Stimulated activated CD8-positive, alpha-beta memory T cell treated with anti-CD3 and anti-CD28 coated beads, Interleukin-15, amount 100 ng/mL, for 24 hours (primary cell): ENCODE measurements at places on chromosomes 13 and 19.

- no peak for DNase-seq
These were observed 9.7 kb upstream of the STRN4 start for GRCh38 chr19:46755853-46756543.

DNA sequence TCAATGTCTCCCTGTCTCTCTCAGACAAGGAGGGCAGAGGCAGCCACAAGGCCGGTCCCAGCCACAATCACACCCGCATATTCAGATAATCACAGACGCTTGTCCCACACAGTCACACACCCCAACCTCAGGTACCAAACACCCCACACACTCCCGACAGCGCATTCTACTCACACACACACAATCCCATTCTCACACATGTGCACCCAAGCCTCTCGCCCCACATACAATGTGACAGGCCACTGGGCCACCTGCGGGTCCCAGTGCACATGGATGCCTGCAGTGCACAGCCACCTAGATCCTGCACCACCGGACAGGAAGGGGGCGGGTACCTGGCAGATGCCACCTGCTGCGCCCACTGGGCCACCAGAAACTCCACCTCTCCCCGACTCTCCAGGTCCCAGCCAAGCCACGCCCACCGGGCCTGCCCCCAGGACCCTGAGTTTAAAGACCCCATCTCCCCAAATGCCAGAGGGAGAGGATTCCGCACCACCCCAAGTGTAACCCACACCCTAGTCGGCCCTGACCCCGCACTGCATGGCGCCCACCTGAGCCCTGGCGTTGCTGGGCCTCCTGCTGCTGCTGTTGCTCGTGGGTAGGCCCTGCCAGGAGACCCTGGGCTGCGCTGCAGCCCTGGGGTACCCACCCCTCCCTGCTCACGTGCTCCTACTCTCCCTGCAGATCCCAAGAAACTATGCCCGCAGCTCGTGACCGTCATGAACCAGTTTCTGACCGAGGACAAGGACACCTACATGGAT lies 10.6 kb downstream of the SCGB2B2 start:
- DNase-seq, result no peak

- no peak for DNase-seq
These were observed 233.5 kb downstream of the ITGBL1 start for GRCh38 chr13:101686003-101686402.

DNA sequence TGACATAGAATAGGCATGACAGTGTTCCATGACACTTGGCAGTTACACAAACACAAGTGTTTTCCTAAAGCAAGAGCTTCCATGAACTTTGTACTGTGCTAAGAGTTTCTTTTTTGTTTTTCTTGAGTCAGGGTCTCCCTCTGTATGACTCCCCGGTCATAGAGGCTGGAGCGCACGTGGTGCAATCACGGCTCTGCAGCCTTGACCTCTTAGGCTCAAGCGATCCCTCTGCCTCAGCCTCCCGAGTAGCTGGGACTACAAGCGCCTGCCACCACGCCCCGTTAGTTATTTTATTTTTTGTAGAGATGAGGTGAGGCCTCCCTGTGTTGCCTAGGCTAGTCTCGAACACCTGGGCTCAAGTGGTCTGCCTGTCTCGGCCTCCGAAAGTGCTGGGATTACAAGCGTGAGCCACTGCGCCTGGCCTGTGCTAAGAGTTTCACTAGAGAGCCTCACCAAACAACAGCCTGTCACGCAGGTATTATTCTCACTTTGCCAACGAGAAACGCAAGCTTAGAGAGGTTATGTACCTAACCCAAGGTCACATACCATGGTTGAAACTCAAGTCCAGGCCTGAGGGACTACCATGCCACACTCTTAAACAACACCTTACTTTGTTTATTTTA lies 355.9 kb downstream of the KLF12 start:
- DNase-seq, result no peak

- DNase-seq, result no peak
These were observed 8.8 kb downstream of the TPT1 start for GRCh38 chr13:45332036-45332830.

- DNase-seq, result no peak
These were observed 16.1 kb downstream of the VWA8 start for GRCh38 chr13:41944635-41945397.

GRCh38 chr13:109743706-109744453 lies 42.5 kb downstream of the IRS2 start:
- no peak for DNase-seq

- DNase-seq, result no peak
These were observed 49.0 kb upstream of the OXGR1 start for GRCh38 chr13:97043302-97043701.

DNA sequence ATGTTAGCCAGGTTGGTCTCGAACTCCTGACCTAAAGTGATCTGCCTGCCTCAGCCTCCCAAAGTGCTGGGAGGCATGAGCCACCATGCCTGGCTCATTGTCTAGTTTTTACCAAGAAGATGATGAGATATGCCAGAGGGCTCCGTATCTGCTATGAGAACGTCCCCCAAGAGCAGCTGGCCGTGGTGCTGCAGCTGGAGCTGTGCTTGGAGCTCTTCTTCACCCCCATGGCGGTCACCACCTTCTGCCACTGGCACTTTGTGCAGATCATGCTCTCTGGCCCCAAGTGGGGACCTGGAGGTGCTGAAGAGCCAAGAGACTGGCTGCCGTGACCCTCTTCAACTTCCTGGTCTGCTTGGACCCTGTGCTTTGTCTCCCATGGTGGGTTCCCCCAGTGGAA lies 36.8 kb downstream of the GPR42 start:
- no peak for DNase-seq

DNA sequence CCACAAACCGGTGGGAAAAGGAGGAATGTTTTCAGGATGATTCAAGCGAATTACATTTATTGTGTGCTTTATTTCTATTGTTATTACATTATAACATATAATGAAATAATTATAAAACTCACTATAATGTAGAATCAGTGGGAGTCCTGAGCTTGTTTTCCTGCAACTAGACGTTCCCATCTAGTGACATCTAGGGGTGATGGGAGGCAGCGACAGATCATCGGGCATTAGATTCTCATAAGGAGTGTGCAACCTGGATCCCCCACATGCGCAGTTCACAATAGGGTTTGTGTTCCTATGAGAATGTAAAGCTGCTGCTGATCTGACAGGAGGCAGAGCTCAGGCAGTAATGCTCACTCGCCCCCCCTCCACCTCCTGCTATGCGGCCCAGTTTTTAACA lies 54.5 kb downstream of the SPTBN4 start:
- no peak for DNase-seq

DNA sequence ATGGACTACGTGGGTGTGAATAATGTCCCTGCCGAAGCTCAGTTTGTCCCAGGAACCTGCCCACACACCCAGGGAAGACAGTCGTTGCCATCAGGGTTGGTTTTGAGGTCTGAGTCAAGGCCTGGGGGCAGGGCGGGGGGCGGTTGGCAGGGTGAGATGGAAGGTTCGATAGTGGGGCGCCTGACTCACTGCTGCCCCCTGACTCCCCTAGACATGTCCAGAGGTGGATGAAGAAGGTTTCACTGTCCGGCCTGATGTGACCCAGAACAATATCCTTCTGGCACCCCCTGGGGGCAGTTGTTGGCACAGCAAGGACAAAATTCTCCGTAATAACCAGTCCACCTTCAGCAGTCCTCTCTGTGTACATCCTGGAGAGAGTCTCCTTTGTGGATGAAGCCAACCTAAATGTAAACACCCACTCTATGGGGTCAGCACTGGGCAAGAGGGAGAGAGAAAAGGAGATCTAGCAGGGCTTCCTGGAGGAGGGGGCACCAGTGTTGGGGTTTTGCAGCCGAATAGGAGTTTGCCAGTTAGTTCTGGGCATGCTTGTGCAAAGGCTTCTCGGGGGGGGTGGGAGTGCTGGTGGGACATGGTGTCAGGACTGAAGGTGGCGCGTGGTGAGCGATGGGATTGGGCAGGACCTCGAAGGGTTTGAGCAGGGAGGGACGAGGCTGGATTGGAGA lies 19.6 kb upstream of the B3GNT3 start:
- no peak for DNase-seq

DNA sequence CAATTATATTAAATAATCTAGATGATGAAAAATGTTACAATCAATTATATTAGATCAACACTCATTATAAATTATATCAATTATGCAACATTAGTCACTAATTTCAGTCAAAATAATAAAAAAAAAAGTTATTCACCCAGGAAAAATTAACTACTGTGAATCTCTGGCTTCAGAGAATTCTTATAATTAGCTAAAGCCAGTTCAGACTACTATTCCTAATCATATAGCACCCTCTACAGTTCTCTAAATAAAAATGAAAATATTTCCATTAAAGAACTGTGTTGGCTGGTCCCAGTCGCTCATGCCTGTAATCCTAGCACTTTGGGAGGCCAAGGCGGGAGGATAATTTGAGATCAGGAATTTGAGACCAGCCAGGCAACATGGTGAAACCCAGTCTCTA lies 33.0 kb downstream of the XPO4 start:
- no peak for DNase-seq

GRCh38 chr13:73759434-73759833 lies 374.8 kb downstream of the KLF12 start:
- DNase-seq, result no peak

GRCh38 chr19:31289976-31290375 lies 59.3 kb downstream of the TSHZ3 start:
- no peak for DNase-seq

DNA sequence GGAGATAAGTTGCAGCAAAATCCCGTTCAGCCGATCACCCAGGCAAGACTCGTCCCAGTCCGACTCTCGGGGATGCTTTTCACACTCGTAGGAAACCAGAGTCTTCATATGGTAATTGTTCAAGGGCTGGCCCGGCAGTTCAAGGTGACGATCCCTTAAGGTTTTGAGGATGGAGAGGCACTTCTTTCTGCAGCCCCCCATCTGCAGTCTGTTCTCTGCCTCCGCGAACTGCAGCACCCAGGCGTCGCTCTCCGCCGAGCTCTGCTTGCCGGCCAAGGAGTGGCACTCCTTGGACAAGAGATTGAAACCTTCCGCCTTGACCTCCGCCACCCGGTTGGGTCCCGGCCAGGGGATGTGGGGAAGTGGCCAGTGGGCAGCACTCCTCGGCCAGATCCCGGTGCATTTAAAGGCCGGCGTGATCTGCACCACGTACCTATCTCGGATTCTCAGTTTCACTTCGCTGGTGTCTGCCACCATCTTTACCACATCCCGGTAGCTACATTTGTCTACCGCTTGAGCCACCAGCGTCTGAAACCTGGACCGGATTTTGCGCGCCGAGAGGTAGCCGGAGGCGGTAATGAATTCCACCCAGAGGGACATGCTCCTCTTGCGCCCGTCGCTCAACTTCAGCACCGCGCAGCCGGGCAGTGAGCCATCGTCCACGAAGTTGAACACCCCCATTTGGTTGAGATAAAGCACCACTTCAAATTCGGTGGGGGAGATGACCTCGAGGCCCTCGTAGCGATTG lies 1.1 kb downstream of the MAB21L1 start:
- DNase-seq, result no peak

DNA sequence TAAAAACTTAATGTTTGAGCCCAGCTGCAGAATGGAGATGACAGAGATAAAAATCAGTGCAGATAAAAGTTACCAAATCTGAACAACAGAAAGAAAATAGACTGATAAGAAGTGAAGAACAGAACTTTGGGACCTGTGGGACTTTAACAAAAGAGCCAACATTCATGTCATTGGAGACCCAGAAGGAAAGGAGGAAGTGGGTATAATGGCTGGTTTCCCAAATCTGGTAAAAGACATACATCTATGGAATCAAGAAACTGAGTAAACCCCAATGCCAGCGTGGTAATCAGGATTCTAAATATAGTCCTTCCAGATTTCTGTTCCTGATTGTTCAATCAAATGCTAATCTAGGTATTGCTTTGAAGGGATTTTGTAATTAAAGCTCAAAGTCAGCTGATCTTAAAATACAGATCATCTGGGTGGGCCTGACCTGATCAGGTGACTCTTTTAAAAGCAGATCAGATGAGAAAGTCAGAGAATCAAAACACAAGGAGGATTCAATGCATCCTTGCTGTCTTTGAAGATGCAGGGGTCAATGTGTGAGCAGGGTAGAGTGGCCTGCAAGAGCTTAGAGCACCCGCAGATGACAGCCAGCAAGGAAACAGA lies 25.3 kb upstream of the CEACAM20 start:
- no peak for DNase-seq

DNA sequence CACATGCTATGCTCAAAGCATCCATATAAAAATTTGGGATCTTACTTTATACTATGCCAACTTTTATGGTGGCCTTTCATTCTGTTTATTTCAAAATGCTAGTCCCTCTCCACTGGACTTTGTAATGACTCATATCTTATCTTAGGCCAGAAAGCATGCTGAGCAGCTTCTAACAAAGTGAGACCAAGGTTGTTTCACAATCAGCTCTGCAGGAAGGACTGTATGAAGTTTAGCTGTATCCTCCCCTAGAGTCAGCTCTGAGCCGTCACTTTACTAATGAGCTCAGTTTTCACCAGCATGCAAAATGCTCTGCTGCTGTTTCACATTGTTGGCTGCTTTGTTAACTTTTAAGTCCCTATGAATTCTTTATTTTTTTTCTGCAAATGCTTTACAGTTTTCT lies 1608.8 kb downstream of the OLFM4 start:
- no peak for DNase-seq

GRCh38 chr13:21259571-21260455 lies 83.4 kb downstream of the MRPL57 start:
- no peak for DNase-seq

DNA sequence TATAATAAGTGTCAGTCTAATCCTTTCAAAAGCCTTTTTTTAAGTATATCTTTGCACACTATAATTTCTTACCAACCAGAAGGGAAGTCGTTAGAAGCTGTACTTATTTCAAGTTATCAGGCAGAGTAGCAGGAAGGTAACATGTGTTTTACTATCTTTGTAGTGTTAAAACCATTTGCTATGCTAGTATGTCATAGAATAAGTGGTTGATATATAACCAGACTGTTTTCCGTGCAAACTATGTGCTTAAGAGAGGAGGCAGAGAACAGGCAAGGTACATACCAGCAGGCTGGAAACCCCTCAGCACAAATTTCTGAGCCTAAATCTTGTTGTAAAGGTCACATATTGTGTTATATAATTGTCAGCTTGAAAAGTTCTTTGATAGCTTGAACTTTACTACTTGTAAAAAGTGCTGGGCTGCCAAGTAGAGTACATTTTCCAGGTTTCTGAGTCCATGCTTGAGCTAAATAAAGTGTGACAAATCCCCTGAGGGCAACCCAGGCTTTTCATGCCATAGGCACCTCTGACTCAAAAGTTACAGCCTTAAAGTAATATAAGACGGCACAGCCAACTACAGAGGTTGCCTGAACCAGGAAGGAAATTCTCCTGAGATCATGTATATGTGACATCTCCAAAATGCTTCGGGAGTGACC lies 1297.4 kb downstream of the PCDH9 start:
- DNase-seq, result no peak

- no peak for DNase-seq
These were observed 53.3 kb downstream of the RFX2 start for GRCh38 chr19:6056801-6057650.

- DNase-seq, result no peak
These were observed 148.9 kb upstream of the VSTM2B start for GRCh38 chr19:29376855-29377354.

GRCh38 chr19:17938092-17938845 lies 5.5 kb downstream of the CCDC124 start:
- DNase-seq, result peak; percentile 50

DNA sequence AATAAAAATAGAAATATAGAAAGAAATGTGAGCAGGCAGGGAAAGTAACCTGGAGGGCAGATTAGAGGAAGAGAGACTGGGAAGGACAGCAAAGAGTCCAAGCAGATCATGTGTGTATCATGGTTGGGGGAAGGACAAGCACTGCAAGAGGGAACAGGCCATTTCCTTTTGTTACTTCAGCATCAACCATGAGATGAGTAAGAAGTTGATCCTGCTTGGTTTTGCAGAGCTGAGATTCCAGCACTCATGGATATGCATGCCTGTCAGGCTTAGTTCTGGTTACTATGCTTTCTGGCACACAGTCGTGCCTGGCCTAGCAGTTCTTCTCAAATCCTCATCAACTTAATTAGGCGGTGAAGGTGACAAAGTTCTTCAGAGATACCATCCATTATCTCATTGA lies 18.1 kb downstream of the NALCN start:
- DNase-seq, result no peak
